ENCODE measurements at places on chromosomes 1 and 21. TPM values are rescaled to one million over a fixed set of nuclear protein-coding genes. Genes with fewer than 3 reads are reported as not detected.
A peak's percentile ranks its signal among the peaks of the same experiment; 100 is the strongest.

Gene SPOCD1
- not detected for total RNA-seq

Gene BGLAP
- 4.5 TPM for total RNA-seq

Gene TBX15
- not detected for total RNA-seq

DNA sequence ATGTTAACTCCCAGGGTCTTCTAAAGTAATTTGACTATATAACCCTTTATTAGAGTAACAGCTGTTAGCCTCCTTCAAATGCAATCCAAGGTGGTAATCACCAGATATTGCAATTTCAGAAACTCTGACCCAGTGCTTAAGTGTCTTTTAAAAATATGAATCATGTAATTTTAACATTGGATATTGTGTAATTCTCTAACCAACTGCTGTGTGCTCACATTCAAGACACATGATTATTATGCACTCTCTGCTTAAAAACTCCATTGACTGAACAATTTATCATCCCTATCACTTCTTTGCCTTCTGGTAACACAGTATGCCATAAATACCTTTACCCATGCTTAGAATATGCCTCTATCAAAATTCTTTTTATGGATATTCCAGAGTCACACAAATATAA, 537.4 kb upstream of the RGS18 start:
- no peak for DNase-seq

GRCh38 chr1:87512431-87512830, 183.8 kb downstream of the LMO4 start:
- no peak for DNase-seq

GRCh38 chr1:28983509-28984310, 69.3 kb downstream of the EPB41 start:
- no peak for DNase-seq

DNA sequence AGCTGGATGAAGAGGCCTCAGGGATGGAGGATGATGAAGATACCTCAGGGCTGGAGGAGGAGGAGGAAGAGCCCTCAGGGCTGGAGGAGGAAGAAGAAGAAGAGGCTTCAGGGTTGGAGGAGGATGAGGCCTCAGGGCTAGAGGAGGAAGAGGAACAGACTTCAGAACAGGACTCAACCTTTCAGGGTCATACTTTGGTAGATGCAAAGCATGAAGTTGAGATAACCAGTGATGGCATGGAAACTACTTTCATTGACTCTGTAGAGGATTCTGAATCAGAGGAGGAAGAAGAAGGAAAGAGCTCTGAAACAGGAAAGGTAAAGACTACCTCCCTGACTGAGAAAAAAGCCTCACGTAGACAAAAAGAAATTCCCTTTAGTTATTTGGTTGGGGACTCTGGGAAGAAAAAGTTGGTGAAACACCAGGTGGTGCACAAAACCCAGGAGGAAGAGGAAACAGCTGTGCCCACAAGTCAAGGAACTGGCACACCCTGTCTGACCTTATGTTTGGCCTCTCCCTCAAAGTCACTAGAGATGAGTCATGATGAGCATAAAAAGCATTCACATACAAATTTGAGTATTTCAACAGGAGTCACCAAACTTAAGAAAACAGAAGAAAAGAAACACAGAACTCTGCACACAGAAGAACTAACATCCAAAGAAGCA, 15.4 kb downstream of the L1TD1 start:
- DNase-seq = no peak

- no peak for DNase-seq
These were observed 1.1 kb upstream of the RHOC start for GRCh38 chr1:112708002-112708448.

- no peak for DNase-seq
These were observed 495 bp downstream of the SYNC start for GRCh38 chr1:32701951-32702598.

GRCh38 chr1:7471836-7472235, 299.3 kb upstream of the VAMP3 start:
- no peak for DNase-seq

DNA sequence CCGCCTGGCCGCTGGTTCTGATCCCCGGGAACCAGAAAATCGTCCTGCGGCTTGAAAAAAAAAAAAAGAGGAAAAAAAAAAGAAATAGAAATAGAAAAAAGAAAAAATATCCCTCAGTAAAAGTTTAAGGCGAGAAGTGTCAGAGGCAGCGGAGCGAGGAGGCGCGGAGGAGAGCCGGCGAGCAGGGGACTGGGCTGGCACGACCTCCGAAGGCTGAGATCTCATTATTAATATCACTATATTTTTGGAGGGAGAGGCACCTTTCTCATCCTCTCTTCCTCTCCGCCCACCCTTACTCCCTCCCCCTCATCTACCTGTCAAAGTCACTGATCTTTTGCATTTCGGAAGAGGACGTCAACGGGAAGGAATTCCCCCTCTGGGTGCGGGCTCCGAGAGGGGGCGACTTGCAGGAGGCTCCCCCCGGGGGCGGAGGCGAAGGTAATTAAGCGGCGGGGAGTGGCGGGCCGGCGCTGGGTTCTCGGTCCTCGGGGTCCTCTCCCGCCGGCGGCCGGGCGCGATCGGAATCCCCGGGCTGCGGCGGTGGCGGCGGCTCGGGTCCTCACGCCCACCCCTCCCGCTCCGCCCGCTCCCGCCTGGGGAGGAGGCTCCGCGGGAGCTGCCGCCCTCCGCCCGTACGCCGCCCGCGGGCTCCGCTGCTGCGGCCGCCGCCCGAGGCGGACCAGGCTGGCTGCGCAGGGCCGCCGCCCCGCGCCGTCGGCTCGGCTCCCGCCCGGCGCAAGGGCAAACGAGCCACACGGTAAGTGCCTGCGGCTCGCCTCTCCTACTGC, at the start of gene NTNG1:
Gene NTNG1, plus strand, starts transcription at position 337 of the 788 bp plus-strand sequence.
- no peak for DNase-seq

DNA sequence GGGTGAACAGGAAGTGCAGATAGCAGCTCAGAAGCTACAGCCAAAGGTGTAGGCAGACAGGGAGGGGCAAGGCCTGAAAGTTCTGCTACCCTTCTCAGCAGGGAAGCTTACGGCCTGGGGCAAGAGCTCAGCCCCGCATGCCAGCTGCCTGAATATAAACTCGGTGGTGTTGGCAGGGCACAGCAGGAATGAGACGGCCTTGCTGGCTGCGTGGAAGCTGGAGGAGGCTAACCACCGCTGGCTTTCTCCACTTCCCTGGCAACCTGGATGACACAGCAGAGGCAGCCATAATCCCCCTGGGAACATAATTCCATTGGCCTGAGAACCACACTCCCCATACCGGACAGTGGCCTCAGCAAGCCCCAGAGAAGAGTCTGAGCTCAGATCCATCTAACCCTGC, 81.9 kb upstream of the PRRC2C start:
- no peak for DNase-seq

- no peak for DNase-seq
These were observed 36.1 kb downstream of the EPB41 start for GRCh38 chr1:28950449-28950848.

DNA sequence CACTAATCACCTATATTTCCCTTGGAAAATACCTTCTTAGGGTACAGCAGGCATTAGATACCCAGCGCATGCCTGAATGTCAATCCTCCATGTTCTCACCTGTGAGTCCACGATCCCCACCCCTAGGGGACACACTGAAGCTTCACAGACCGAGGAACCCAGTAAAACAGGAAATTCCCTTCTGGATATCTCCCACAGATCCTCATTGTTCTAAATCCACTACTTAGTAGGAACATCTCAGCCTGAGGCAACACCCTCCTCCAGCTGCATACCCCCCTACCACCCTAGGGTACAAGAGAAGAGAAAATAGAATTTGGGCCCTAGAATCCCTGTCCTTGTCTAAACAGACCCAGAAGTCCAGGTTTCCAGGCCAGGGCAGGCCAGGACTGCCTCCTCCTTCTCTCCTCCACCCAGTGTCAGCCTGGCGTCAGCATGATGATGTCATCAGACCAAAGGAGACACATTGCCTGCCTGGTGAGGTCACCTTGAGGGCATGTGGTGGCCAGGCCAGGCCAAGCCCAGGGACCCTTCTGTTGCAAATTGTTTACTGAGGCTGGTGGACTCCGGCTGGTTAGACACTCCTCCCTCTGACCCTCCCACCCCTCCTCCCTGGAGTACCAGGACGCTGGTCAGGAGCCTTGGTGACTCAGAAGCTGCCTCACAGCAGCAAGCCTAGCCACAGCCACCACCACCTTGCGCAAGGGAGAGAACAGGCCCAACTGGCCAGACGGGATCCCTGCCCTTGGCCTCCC, 6.2 kb downstream of the NECTIN4 start:
- no peak for DNase-seq

GRCh38 chr1:191953526-191953925, 204.7 kb upstream of the RGS18 start:
- DNase-seq = no peak

DNA sequence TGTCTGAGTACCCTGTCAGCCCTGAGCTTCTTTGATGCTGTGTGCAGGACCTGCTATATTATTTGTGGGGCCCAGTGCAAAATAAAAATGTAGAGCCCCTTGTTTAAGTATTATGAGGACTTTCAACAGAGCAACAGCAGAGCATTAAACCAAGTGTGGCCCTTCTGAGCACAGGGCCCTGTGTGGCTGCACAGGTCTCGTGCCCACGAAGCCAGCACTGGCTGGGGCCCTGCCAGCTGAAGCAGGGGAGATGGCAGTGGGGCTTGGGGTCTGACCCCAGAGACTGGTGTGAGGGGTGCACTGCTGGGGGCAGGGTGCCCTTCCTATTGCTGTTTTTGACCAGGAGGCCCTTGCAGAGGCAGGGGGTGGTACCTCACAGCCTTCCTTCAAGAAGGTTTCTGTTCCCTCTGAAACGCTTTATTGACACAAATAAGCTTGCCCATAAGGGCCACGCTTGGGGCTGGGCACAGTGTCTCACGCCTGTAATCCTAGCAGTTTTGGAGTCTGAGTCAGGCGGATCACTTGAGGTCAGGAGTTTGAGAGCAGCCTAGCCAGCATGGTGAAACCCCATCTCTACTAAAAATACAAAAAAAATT, 2.2 kb upstream of the SEMA4A start:
- no peak for DNase-seq

GRCh38 chr1:101221945-101222429, 14.8 kb upstream of the S1PR1 start:
- DNase-seq = no peak

DNA sequence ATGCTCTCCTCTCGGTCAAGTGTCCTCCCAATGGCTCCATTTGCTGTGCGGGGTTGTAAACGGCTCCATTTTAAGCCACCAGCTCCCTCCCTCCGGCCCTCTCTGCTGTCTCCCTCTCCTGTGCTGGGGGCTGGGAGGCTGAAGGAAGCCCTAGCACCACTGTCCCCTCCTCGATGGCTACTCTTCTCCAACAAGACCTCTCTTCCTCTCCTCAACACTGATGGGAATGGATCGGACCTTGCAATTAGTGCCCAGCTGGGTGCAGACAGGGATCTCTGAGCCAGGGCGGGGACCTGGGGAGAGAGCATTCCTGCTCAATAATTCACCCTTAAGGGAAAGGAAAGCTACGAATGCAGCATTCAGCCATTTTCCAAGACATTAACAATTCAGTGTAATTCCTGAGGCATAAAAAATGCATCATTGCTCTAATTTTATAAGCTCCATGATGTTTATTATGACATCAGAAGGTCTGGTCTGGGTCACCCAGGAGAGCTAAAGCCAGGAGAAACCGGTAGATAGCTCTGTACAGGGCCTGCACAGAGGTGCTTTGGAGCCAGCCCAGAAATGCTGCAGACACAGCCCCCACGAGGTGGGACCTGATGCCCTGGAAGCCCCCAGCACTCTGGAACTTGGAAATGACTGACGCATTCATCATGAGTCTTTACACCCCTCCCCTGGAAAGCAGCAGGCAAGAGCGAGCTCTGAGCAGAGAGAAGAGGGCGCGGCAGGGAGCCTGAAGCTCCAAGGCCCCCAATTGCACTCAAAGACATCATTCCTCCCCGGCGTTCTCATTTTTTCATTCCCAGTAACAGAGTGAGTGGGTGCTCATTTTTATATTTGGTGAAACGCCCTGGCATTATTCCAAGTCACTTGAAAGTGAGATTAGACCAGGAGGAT, 76.2 kb upstream of the VAMP3 start:
- DNase-seq = no peak

DNA sequence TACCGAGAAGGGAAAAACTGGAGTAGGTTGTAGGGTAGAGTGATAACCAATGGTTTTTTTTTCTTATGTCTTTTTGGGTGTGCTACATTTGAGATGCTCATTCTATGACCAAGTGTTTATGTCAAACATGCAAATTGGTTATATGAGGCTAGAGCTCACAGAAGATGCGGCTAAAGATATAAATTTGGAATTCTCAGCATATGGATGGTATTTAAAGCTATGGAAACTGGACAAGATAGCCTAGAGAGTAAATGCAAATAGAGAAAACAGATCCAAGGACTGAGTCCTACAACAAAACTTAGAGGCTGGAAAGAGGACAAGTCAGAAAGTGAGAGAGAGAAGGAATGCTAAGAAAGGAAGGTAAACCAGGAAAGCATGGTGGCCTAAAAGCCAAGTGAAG, 7.4 kb downstream of the GDAP2 start:
- DNase-seq = no peak

DNA sequence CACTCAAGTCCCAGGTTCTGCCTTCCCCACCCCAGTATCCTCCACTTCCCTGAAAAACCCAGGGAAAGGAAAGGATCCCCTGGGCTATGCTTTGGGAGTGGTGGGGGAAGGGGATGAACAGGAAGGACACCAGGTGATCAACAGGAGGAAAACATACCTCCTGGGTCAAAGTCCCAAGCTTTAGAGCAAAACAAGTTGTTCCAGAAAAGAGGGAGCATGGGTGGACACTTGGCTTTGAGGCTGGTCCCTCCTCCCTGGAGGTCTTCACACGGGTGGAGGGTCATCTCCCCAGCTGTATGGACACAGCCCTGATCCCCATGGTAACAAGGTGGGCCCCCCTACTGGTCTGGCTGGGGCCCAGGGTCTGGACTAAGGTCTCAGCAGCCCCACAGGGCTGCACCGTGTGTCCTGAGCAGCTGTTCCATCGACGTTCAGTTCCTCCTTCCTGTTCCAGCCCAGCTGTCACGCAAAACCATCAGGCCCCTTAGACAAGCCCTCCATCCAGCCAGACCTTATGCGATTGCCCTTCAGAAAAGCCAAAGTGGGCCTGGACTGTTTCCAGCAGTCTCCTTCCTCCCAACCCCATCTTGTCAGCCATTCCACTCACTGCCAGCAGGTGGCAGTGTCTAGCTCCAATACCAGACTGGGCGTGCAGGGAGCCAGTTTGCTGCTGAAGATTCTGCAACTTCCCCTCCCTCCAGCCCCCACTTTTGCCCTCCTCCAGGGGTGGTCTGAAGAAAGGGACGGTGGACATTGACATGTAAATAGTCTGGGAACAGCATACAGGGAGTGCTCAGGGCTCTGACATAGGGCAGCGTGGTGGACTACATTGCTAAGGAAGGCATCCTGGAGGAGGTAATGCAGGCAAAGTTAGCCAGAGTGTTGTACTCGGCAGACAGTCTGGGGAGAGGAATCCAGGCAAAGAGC, 2.9 kb upstream of the PDZK1IP1 start:
- peak; percentile 50 for DNase-seq

Measured in naive thymus-derived CD4-positive, alpha-beta T cell (primary cell).